Activated naive CD8-positive, alpha-beta T cell treated with anti-CD3 and anti-CD28 coated beads, Interleukin-2, amount 10 ng/mL, durations not matched to agents 7 days and 5 days (primary cell): ENCODE measurements at places on chromosomes 12 and 14. TPM values are rescaled to one million over a fixed set of nuclear protein-coding genes. Genes with fewer than 3 reads are reported as not detected.

IL22 gene
- not detected for total RNA-seq

DNA sequence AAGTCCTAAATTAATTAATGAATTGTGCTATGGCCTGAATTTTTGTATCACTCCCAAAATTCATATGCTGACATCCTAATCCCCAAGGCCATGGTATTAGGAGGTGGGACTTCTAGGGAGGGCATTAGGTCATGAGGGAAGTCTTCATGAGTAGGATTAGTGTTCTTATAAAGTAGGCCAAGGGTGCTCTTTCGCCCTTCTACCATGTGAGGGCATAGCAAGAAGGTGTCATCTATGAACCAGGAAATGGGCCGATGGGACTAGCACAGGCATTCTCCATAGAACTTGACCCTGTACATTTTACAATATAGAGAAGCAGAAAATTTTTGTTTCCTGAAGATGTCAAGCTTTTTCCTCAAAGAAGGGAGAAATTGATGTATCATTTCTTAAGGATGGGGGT, 12.5 kb downstream of the SYT10 start:
- no peaks in the 10 kb centered on the region for H3K36me3 ChIP-seq
- no peaks in the 10 kb centered on the region for H3K4me1 ChIP-seq
- no peak for DNase-seq
- no peak overlapping the region for H3K4me3 ChIP-seq
- H3K27ac ChIP-seq = no peak overlapping the region
- no peaks in the 10 kb centered on the region for H3K27me3 ChIP-seq

- no peak for DNase-seq
- H3K36me3 ChIP-seq = no peaks in the 10 kb centered on the region
- H3K4me1 ChIP-seq = no peaks in the 10 kb centered on the region
- H3K27ac ChIP-seq = no peak overlapping the region
Observed at GRCh38 chr14:85687456-85687855, 157.5 kb downstream of the FLRT2 start.

DNA sequence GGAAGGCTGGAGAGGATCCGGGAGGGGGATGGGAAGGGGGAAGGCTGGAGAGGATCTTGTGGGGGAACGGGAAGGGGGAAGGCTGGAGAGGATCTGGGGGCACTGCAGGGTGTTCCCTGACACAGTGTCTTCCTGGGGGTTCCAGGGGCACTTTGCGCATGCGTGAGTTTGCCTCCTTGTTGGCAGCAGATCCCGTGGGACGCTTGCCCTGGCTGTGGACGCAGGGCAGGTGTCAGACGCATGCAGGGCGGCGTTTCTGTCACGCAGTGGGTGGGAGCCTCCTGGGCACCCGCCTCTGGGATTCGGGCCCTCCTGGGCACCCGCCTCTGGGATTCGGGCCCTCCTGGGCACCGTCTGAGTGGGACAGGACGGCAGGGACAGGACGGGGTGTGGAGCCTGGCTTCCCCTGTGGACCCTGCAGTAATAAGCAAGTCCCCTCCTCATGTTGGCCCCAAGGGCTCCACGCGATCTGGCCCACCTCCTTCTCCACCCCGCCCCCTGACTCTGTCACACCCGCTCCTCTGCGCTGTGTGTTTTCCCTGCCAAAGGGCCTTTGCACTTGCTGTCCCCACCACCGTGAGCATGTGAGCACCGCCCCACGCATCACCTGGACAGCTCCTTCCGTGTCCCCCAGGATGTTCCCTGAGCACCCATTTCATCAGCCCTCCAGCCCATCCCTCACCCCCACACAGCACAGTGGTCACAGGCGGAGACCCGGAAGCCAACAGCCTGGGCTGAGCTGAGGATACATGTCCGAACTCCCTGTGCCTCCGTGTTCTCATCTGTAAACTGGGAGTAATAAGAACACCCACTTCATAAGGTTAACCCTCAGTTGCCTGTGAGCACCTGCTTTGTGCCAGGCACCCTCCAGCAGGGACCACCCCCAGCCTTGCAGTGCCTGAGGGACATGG, 4.4 kb downstream of the MMP17 start:
- H3K36me3 ChIP-seq = no peaks in the 10 kb centered on the region
- H3K4me1 ChIP-seq = peaks cover 1% of the 10 kb centered on the region
- H3K27me3 ChIP-seq = peaks cover 29% of the 10 kb centered on the region
- no peak for DNase-seq
- no peak overlapping the region for H3K27ac ChIP-seq

DNA sequence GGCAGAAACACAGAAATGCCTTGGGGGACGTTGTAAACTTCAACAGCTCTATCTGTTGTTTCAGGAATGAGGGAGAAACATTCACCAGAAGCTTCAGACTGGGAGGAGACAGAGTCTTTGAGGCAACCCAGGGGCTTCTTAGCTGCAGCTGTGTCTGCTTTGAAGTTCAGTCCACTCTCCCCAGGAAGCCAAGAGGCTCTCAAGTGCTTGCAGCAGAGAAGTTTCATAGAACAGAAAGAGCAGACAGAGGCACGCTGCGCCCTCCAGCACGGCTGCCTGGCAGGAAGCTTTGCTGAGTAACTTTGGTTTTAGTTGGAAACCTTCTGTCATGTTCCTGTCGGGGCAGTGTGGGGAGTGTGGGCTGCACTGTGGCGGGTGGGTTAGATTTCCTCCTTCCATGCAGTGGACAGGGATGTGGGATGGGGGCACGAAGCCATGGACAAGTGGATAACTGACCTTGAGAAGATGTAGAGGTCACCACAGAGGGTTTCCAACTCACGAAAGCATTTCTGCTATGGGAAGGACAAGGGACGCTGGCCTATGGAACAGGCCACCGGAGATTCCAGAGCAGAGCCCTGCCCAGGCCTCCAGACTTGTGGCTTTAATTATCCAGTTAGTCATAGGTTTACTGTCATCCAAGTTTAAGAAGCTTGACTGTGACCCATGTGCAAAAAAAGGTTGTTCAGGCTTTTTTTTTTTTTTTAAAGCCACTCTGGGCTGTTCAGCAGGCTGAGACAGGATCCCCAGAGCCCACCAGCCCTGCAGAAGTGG, 107.7 kb downstream of the ARF6 start:
- DNase-seq = peak; percentile 82
- H3K4me3 ChIP-seq = peak overlapping the region; percentile 82
- peak overlapping the region; percentile 95 for H3K27ac ChIP-seq
- no peaks in the 10 kb centered on the region for H3K27me3 ChIP-seq
- H3K4me1 ChIP-seq = peaks cover 51% of the 10 kb centered on the region
